ENCODE measurements at places on chromosomes 4 and X.

- DNase-seq, result no peak
Observed at GRCh38 chr4:102598762-102599374, 97.7 kb downstream of the NFKB1 start.

GRCh38 chr4:151029537-151029936 is 14.5 kb upstream of the LRBA start:
- no peak for DNase-seq

DNA sequence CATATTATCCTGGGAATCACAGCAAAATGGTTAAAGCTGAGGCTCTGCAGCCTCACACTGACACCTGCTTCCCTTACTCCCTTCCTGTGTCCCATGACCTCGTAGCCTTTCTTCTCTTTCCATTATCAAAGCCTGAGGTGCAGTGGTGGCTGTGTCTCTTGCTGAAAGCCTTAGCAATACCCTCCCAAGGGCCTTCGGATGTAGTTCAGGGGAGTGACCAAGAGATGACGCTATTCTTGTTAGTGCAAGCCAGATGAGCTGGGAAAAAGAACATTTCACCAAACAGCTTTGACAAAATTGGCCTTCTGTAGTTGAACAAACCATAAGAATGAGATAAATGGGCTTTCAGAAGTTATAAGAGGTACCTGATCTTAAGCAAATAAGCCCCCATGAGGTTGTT is 31.6 kb downstream of the SMIM10L2A start:
- no peak for DNase-seq

- DNase-seq, result no peak
Observed at GRCh38 chr4:123468479-123469031, 72.0 kb downstream of the SPRY1 start.

GRCh38 chr4:172692701-172693100 is 475.9 kb upstream of the GALNT7 start:
- DNase-seq, result no peak

Data from activated CD8-positive, alpha-beta memory T cell treated with anti-CD3 and anti-CD28 coated beads for 1 hour (primary cell).